ENCODE measurements at places on chromosomes 1 and 21.

GRCh38 chr1:34444516-34444915 is 267.8 kb downstream of the C1orf94 start:
- no peak for DNase-seq

GRCh38 chr1:6014130-6014999 is 22.1 kb upstream of the NPHP4 start:
- DNase-seq = no peak

- no peak for DNase-seq
Measured at GRCh38 chr1:111535256-111536191, 32.1 kb upstream of the ADORA3 start.

GRCh38 chr1:23118957-23119792 is 49.5 kb downstream of the LUZP1 start:
- no peak for DNase-seq

DNA sequence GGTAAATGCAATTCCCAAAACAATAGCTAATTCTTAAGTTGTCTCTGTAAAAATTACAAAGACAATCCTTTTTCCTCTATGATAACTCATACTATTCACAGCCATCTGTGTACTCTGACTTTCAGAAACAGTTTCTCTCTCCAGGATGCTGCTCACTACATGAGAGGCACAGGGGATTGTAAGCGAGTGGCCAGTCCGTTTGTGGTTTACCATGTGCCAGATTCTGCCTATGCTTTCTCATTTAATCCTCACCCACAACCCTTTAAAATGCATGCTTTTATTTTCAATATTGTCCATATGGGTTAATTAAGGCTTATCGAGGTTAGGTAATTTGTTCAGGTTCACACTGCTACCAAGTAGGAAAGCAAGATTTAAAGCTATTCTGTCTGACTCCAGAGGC is 23.0 kb downstream of the RGS1 start:
- DNase-seq = no peak

DNA sequence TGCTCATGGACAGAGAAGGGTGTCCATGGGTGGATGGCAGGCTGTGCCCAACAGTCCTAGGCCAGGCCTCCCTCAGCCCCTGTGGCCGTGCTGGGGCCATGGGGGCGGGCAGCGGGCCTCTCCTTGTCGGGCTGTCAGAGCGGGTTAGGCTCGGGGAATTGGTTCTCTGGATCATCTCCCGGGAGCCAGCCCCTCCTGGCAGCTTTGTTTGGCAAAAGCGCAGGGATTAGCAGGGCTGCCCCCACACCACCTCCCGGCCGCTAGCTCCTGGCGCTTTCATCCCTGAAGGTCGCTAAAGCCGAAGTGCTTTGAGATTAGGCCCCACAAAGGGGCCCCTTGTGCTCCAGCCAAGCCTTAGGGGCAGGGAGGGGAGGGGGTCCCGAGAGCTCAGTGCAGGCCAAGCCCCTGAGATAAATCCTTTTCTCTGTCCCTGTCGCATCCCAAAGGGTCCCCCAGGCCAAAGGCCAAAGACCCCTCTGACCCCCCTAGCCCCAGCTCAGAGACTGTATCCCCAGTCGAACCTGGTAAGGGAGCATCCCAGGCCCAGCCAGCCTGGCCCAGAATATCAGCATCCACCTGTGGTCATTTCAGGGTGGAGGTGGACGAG is 9.8 kb upstream of the DMBX1 start:
- DNase-seq = no peak

DNA sequence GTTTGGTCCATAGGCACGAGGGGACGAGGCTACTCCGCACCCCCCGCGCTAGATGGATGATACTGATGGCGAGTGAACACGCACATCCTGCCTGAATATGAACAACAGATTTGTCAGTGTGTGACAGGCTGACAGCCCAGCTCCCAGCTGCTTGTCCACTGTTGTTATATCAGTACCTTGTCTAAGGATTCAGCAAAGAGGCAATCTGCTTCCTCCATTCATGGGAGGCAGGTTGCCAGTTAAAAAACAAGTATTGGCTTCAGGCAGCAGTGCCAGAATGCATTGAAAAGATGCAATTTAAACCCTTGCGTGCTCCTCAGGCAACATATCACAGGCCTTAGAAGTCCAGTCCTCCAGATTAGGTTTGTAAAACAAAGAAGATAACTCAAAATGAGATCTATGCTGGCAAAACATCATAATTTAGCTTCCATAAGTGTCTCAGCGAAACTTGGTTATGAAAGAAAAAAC is 223.3 kb downstream of the GPATCH2 start:
- no peak for DNase-seq

Measured in activated CD4-positive, alpha-beta T cell treated with anti-CD3 and anti-CD28 coated beads for 24 hours (primary cell).